ENCODE measurements at places on chromosomes 11 and 22. TPM values are rescaled to one million over a fixed set of nuclear protein-coding genes. Genes with fewer than 3 reads are reported as not detected.
A peak's percentile ranks its signal among the peaks of the same experiment; 100 is the strongest.

DNA sequence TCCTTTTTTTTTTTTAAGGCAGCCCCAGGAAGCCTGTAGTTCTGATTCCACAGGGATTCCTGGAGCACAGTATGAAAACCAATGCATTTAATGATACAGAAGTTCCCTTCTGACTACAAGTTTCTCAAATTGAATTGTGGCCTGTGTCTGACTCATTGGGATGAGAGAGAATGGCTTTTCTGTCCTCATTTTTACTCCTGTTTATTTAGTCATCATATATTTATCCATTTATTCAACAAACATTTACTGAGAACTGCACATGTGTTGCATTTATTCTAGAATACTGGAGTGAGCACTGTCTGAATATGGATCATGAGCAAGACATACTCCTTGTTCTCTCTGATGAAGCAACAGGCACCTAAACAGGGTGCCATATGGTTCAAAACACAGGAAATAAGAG lies 231.2 kb downstream of the NTM start:
- H3K36me3 ChIP-seq = no peaks in the 10 kb centered on the region
- H3K27me3 ChIP-seq = no peaks in the 10 kb centered on the region
- no peak overlapping the region for H3K27ac ChIP-seq

- no peak overlapping the region for H3K27ac ChIP-seq
- DNase-seq = no peak
- H3K27me3 ChIP-seq = peaks cover 6% of the 10 kb centered on the region
These were observed 33.8 kb upstream of the NUP50 start for GRCh38 chr22:45129703-45130524.

The OR8D1 gene
- not detected for total RNA-seq

The AIFM3 gene
- 0.38 TPM for total RNA-seq

DNA sequence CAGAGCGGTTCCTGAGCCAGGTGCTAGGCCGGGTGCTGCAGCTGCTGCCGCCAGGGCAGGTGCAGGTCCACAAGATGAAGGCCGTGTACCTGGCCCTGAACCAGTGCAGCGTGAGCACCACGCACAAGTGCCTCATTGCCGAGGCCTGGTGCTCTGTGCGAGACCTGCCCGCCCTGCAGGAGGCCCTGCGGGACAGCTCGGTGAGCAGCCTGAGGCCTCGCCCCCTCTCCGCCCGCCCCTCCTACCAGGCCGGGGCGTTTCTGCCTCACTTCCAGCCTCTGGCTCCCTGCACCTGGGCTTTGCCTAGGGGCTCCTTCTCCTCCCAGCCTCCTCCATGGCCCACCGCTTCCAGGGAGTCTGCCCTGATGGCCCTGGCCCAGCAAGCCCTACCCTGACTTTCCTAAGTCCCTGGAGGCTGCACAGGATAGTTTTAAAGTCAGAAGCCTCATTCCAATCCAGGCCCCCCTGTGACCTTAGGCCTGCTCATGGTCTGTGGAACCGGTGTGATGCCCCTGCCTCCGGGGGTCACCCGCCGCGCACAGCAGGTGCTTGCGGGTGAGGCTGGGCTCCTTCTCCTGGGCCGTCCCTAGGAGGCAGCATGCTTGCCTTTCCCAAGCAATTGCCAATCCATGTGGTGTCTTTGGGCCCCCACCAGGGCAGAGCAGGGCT lies 5.5 kb downstream of the TCIRG1 start:
- H3K4me3 ChIP-seq = no peak overlapping the region
- peaks cover 42% of the 10 kb centered on the region for H3K36me3 ChIP-seq
- H3K4me1 ChIP-seq = peaks cover 10% of the 10 kb centered on the region
- no peak overlapping the region for H3K27ac ChIP-seq
- no peaks in the 10 kb centered on the region for H3K27me3 ChIP-seq

The RFPL2 gene
- total RNA-seq = not detected

DNA sequence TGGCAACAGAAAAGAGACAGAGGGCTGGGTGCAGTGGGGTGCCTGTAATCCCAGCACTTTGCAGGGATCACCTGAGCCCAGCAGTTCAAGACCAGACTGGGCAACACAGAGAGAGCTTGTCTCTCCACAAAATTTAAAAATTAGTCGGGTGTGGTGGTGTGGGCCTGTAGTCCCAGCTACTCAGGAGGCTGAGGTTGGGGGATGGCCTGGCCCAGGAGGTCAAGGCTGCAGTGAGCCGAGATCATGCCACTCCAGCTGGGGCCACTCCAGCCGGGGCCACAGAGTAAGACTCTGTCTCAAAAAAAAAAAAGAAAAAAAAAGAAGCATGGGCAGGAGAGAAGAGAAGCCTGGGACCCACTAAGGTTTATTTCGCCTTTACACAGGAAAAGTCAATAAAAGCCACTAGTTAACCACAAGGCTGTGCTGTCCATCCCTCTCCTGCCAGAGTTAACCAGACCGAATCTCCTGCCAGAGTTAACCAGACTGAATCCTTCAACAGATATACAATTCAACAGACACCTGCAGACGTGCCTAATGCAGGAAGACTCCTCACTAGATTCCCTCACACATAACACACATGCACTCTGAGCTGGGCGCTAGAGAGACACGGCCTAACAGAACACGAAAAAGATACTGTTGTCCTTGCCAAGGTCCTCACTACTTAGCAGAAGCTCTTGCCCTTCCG lies 29.8 kb downstream of the MICAL3 start:
- H3K4me3 ChIP-seq = no peak overlapping the region
- H3K27ac ChIP-seq = no peak overlapping the region
- no peaks in the 10 kb centered on the region for H3K27me3 ChIP-seq
- DNase-seq = no peak
- H3K36me3 ChIP-seq = no peaks in the 10 kb centered on the region
- H3K4me1 ChIP-seq = peaks cover 64% of the 10 kb centered on the region

DNA sequence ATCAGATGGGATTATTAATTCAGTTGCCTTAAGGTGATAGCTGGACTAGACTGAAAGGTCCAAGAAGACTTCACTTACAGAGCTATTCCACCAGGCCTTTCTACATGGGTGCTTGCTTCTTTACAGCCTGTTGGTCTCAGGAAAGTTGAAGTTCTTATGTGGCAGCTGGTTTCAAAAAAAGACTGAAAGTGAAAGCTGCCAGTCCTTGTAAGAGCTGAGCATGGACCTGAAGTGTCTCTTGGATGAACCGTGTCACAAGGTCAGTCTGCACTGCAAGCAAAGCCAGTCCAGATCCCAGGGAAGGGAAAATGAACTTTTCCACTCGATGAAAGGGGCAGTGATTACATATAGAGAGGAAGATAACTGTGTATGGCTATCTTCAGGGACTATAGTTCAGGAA lies 201.5 kb upstream of the LUZP2 start:
- H3K27me3 ChIP-seq = no peaks in the 10 kb centered on the region
- no peak overlapping the region for H3K27ac ChIP-seq
- DNase-seq = no peak
- no peak overlapping the region for H3K4me3 ChIP-seq

DNA sequence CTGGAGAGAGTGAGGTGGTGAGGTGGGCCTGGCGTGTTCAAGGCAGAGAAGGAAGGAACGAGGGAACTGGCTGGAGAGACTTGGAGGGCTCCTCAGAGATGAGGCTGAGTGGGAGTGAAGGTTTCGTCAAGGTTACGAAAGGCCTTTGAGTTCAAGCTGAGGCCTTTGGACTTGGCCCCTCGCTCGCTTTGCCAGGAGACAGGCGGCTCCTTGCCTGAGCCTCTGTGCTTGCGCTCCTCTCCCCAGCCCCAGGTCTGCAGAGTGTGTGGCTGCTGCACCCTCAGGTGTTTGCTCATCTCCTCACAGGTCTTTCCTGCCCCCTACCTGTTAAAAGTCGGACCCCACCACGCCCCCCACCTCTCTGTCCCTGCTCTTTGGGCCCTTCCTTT lies 91.6 kb downstream of the ATXN10 start:
- H3K27ac ChIP-seq = no peak overlapping the region
- no peak overlapping the region for H3K4me3 ChIP-seq
- H3K27me3 ChIP-seq = no peaks in the 10 kb centered on the region

DNA sequence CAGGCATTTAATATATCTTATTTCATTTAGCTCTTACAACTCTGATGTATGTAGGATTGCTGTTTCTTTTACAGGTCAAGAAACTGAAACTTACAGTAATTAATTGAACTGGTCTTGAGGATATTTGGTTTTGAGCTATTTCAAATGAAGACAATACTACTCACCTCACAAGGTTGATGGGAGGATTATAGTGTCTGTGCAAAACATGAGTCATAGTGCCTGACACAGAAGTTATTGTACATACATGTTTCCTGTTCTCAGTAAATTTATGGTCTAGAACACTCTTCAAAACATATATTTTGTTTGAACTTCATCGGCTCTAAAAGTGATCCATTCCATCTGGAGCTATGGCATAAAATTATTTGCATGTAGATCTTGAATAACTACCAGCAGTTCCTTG lies 61.9 kb downstream of the CECR2 start:
- H3K4me1 ChIP-seq = no peaks in the 10 kb centered on the region
- no peak overlapping the region for H3K4me3 ChIP-seq
- no peak for DNase-seq
- no peaks in the 10 kb centered on the region for H3K36me3 ChIP-seq

The MMP27 gene
- not detected for total RNA-seq

DNA sequence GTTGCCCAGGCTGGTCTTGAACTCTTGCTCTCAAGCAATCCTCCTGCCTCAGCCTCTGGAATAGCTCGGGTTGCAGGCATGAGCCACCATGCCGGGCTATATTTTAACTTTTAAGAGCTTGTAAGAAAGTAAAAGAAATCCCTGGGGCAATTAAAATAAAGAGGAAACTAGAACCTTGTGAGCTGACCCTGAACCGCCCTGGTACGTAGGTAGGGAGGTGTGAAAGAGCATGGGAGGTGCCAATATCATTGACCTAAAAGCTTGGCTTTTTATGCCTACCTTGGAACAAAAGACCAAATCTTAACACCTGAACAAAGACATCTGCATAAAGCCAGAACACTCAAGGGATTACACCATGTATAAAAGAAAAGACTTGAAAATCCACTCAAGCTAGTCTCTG lies 595.1 kb downstream of the SOX6 start:
- H3K4me1 ChIP-seq = no peaks in the 10 kb centered on the region
- H3K27me3 ChIP-seq = no peaks in the 10 kb centered on the region
- H3K36me3 ChIP-seq = no peaks in the 10 kb centered on the region

DNA sequence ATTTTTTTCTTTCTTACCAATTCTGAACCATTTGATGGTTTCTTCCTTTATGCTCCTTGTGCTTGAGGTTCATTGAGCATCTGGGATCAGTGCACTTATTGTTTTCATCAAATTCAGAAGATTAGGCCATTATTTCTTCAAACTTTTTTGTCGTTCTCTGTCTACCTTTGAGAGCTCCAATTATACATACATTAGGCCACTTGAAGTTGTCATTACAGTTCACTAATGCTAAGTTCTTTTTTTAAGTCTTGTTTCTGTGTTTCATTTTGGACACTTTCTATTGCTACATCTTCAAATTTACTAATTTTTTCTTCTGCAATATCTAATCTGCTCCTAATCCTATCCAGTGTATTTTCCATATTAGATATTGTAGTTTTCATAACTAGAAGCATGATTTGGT lies 40.8 kb downstream of the CDPF1 start:
- H3K36me3 ChIP-seq = peaks cover 52% of the 10 kb centered on the region
- DNase-seq = no peak
- H3K27me3 ChIP-seq = no peaks in the 10 kb centered on the region
- H3K4me3 ChIP-seq = no peak overlapping the region
- no peaks in the 10 kb centered on the region for H3K4me1 ChIP-seq

GRCh38 chr11:74417379-74417804 lies 19.2 kb upstream of the PGM2L1 start:
- H3K36me3 ChIP-seq = no peaks in the 10 kb centered on the region
- no peak for DNase-seq
- peak overlapping the region; percentile 45 for H3K27ac ChIP-seq
- H3K4me3 ChIP-seq = no peak overlapping the region

GRCh38 chr22:39717099-39717498 lies 146.5 kb downstream of the CACNA1I start:
- no peak for DNase-seq
- peaks cover 23% of the 10 kb centered on the region for H3K27me3 ChIP-seq
- no peaks in the 10 kb centered on the region for H3K4me1 ChIP-seq
- H3K4me3 ChIP-seq = no peak overlapping the region

The OR2D2 gene
- not detected for total RNA-seq

The POU2AF2 gene
- total RNA-seq = not detected

- no peak overlapping the region for H3K27ac ChIP-seq
- DNase-seq = no peak
- no peak overlapping the region for H3K4me3 ChIP-seq
- no peaks in the 10 kb centered on the region for H3K4me1 ChIP-seq
- H3K27me3 ChIP-seq = peaks cover 16% of the 10 kb centered on the region
These were observed 46.7 kb upstream of the DRD2 start for GRCh38 chr11:113521737-113522517.

GRCh38 chr11:30128269-30128932 lies 102.4 kb upstream of the FSHB start:
- no peak overlapping the region for H3K27ac ChIP-seq
- no peaks in the 10 kb centered on the region for H3K4me1 ChIP-seq
- no peak for DNase-seq
- H3K27me3 ChIP-seq = no peaks in the 10 kb centered on the region

The HORMAD2 gene
- not detected for total RNA-seq

- H3K27ac ChIP-seq = no peak overlapping the region
- H3K27me3 ChIP-seq = no peaks in the 10 kb centered on the region
- DNase-seq = no peak
- peaks cover 58% of the 10 kb centered on the region for H3K36me3 ChIP-seq
- peaks cover 3% of the 10 kb centered on the region for H3K4me1 ChIP-seq
These were observed 3.1 kb downstream of the HNRNPUL2 start for GRCh38 chr11:62724171-62724570.

DNA sequence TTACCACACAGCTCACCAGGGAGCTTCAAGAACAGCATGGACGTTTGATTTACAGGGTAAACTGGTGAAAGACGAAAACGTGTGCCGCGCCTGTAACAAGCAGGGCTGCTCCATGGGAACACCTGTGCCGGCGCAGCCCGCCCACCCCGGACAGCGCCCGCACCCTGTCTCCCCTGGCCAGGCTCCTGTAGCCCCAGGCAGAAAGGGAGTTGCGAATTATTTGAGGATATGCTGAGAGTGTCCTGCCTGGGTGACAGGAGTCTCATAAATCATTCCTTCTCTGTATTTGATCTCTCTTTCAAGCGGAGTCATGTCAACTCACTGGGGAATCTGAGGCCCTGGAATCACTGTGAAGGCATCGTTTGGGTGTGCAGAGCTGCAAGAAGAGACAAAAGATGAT lies 804.3 kb downstream of the OPCML start:
- no peak overlapping the region for H3K27ac ChIP-seq
- no peak for DNase-seq
- H3K36me3 ChIP-seq = no peaks in the 10 kb centered on the region

Data from heart right ventricle (tissue), 16 donors.